Metanephros (tissue), 2 donors: ENCODE measurements at places on chromosomes 2 and 18. TPM values are rescaled to one million over a fixed set of nuclear protein-coding genes. Genes with fewer than 3 reads are reported as not detected.

The CTAGE1 gene
- total RNA-seq: not detected

The ATP6V1C2 gene
- total RNA-seq: 7.6 TPM

The STPG4 gene
- not detected for total RNA-seq

The SERPINE2 gene
- 70.3 TPM for total RNA-seq

The BUB1 gene
- total RNA-seq: 20.3 TPM

The RNF103 gene
- 24.6 TPM for total RNA-seq

The SCG2 gene
- total RNA-seq: 1.1 TPM

The MSTN gene
- 6.6 TPM for total RNA-seq

The POTEJ gene
- total RNA-seq: 0.12 TPM
